Stimulated activated CD4-positive, alpha-beta T cell treated with anti-CD3 and anti-CD28 coated beads, Interleukin-4, amount 100 ng/mL, for 4 hours (primary cell): ENCODE measurements at places on chromosomes 16 and 17.

- DNase-seq: no peak
Measured at GRCh38 chr16:65896448-65897153, 469.9 kb upstream of the CDH5 start.

DNA sequence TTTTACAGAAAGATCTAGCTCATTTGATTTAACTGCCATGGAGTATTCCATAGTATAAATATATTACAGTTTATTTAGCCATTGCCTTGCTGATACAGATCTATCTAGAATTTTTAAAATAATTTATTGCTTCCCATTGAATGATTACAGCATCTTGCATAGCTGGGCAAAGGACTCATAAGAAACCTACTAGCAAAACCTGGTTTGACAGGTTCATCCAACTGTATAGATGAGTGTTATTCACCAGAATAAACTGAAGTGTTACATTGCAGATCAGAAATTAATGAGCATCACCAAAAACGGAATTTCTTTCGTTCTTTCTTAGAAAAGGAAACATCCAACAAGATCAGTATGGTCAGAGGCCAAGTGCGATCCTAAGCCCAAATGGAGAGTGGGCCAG, 202.2 kb upstream of the CACNG5 start:
- DNase-seq: no peak

- DNase-seq: no peak
Measured at GRCh38 chr16:89481356-89481955, 8.9 kb downstream of the ANKRD11 start.

DNA sequence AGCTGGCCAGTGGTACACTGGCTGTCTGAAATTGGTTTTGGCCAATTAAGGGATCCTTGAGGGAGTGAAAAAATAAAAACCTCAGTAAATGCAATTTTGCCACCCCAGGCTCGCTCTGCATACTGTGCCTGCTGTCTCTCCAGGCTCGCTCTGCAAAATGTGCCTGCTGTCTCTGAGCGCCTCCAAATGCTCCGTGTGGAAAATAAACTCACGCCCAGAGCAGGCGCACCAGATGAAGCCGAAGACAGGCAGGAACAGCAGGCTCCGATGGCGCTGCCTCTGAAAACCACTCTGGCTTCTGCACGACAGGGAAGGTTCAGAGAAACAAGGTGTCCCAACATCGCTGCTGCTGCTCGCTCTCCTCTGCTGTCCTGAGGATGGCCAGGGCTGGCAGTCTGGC, 29.1 kb downstream of the SNN start:
- no peak for DNase-seq

- DNase-seq: no peak
Measured at GRCh38 chr16:87806261-87806640, 40.5 kb upstream of the KLHDC4 start.

- DNase-seq: no peak
Measured at GRCh38 chr17:61307905-61308886, 91.4 kb upstream of the TBX2 start.

GRCh38 chr17:33197342-33197741, 95.8 kb downstream of the ASIC2 start:
- DNase-seq: no peak
